ENCODE measurements at places on chromosomes 2 and 18.

DNA sequence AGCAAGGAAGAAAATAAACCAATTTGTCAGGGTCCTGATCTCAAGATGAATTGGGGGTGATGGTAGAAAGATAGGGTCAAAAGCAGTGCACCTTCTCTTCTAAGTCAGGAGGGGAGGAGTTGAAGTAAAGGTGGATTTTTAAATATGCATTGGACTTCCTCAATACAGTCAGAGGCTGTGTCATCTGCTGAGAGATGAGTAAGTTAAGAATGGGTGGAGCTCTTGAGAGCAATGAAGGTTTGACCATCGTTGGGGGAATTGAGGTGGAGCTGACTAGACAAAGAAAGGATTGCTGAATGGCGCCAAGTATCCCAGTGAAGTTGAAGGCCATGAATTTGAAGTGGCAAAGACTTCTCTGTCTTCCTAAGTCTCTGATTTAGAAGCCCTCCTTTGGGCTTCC, 18.4 kb upstream of the CPO start:
- DNase-seq = no peak

DNA sequence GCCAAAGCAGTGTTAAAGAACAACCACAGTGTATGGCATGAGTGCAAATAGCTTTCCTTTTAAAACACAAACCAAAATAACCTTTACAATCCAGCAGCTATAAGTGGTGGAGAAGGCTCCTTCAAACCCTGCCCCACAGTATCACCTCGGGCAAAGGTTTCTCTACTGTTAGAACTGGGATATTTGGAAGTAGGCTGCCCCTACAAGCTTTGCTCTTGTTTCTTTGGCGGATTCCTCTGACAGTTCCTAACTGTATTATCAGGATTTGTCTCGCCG, 214.8 kb downstream of the ZNF521 start:
- no peak for DNase-seq

DNA sequence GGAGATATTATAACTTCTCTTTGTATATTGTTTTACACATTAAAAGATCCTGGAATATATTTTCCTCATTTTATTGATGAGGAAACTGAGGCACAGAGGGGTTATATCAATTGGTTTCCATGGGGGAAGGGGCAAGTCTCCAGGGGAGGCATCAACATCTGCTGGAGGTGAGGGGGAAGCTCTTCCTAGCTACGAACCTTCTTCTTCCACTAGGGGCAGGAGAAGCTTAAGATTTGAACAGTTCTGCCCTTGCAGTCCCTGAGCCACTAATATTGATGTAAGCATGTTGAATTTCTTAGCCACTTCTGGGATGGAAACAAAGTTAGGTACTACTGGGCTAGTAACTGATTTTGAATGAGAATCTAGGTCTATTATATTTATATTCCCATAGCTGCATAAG, 140.1 kb upstream of the AQP4 start:
- no peak for DNase-seq

DNA sequence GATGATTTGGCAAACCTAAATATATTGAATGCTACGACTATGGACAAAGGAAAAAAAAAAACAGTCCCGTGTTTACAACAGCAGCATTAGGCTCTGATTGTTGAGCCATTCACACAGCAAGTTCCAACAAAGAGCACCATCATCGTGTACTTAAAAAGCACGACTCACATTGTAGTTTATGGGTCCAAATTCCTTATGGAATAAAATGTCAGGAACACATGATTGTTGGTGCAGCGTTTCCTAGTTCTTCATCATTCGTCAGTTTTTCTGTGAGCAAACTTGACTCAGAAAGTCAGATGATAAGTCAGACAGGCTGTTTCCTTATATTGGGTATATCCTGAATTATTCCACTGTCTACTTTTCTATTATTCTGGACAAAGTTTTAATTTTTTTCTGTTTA, 10.0 kb upstream of the KIDINS220 start:
- DNase-seq = no peak

- DNase-seq = no peak
Observed at GRCh38 chr2:208594642-208595385, 188.2 kb downstream of the PTH2R start.

- DNase-seq = no peak
Observed at GRCh38 chr2:29606104-29607037, 315.0 kb downstream of the ALK start.

DNA sequence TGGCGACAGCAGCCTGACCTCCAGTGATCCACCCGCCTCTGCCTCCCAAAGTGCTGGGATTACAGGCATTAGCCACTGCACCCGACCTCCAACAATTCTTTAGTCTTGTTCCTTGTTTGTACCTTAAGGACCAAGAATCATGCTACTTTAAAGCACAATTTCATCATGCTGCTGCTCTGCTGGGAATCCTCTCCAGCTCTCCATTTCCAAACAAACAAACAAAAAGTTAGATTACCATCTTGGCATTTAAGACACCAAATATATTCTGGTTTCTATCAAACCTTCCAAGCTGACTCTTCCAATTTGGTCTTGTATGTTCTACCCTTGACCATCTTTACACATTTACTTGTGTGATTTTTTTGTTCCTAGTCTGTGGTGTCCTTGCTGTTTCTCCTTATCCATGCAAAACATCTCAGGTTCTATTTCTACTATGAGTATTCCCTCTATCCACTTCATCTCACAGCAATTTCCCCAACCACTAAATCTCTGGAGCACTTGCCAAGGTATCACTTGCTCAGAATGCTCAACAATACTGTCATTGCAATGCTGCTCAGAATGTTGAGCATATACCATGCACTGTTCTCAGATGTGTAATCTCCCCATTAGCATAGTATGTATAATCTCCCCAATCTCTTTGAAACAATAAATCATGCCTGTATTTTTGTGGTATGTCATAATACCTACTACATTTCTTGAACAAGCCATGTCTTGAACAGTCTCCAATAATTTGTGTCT, 73.2 kb upstream of the GALNT5 start:
- DNase-seq = no peak

DNA sequence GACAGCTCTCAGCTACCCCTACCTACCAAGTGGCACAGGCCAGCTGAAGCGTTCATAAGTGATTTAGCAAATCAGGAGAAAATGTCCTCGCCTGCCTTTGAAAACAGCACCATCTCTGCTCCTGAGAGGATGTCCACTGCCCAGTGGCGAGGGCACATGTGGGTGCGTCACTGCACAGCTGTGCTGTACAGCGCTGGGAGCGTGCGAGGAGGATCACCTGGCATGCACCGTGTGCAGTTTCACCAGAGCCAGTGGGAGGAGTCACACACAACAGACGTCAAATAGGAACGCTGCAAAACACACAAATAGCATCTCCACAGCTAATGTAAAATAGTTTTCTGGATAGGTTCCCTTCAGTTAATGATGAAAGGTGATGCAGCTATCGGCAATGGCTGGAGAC, 154.1 kb downstream of the HDAC4 start:
- no peak for DNase-seq

GRCh38 chr2:126877041-126877440, 21.6 kb upstream of the TEX51 start:
- no peak for DNase-seq

GRCh38 chr18:48831802-48832201, 119.0 kb downstream of the SMAD7 start:
- no peak for DNase-seq

DNA sequence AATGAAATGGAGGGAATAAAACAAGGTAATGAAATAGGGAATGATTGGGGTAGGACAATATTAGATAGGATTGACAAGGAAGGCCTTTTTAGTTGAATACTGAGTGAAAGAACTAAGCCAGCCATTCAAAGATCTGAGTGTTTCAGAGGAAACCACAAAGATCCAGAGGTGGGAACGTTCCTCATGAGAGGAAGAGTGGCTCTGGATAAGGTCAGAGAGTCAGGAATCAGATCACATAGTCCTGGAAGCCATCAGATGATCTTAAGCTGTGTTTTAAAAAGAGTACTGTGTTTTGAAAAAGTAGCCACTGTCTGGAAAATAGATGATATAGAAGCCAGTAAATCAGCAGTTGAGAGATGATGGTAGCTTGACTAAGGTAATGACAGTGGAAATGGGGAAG, 11.8 kb downstream of the TTLL4 start:
- no peak for DNase-seq

GRCh38 chr2:179686718-179687342, 174.6 kb downstream of the ZNF385B start:
- DNase-seq = no peak

- no peak for DNase-seq
Observed at GRCh38 chr18:47749600-47749973, 180.9 kb downstream of the SMAD2 start.

DNA sequence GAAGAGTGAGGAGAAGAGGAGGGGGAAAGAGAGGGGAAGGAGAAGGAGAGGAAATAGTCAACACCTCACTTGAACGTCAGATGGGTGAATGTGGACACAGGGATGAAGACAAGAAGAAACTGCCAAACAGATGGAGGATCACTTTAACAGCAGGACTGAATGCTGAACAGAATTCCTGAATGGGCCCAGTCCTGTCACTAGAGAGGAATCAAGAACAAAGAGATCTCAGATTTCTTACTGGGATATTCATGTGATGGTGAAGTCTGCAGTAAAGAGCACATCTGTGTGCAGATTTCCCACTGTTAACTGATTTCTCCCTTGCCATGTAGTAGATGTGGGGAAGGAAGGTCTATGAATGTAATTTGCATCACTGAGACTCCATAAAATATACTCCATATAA, 135.4 kb downstream of the L3MBTL4 start:
- DNase-seq = no peak

GRCh38 chr18:24112874-24113615, 25.8 kb upstream of the CABYR start:
- no peak for DNase-seq

DNA sequence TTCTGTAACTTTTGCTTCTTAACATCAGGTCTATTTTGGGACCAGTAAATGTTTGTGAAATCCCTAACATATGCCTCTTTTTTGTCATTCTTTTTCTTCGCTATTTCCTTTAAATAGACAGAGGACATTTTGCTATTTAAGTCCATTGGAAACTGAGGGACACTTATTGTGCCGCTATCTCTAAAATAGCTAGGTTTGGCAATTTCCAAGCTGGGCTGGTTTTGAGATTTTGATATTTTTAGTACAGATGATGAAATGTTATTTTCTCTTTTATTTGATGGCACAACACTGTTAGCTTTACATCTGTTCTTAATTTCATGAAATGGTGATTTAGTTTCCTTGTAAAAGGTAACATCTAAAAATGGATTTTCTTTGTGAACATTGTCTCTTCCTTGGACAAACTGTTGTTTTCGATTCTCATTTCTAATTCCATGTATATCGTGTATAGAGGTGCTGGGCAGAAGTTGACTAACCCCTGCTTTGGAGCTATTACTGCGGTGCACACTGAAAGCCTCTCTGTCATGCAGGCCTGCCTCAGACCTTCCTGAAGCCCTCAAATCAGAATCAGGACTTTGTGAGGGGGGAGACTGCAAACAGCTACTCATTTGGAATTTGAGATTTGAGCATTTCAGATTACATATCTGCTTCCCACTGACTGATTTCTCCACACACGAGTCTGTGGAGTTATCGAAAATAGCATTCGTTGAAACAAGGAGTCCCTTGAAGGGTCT, 594 bp downstream of the RAD51AP2 start:
- DNase-seq = no peak

GRCh38 chr2:188524519-188525113, 232.9 kb downstream of the GULP1 start:
- DNase-seq = peak; percentile 0

DNA sequence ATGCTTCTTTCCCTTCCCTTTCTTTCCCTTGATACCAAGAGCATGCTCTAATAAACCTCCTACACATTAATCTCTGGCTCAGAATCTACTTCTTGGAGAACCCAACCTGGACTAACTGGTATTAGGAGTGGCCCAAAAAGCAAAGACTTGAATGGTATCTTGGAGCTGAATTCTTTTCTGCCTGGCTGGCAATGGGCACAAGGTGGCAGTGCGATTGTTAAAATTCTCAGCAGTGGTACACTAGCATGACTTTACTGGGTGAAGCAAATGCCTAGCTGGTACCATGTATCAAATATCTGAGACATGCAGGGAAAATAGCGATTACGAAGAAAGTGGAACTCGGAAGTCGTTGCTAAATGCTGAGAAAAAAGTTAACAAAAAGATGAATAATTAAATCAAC, 376.1 kb downstream of the XIRP2 start:
- no peak for DNase-seq

DNA sequence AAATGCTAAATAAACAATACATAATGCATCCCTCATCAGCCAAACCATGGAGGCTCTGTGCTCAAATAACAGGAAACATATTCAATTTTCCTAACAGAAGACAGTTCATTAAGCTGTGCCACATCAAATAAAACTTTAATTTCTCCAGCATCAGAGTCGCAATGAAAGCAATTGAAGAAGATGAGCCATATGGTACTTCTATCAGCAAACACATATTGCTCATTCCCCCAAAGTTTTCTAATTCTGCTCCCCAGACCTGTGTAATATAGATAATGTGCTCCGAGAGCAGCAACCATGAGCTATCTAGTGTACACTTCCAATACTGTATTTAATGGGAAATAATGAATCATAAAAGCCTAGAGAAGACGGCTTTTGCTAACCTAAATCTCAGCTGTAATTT, 263.2 kb downstream of the MEIS1 start:
- DNase-seq = no peak

GRCh38 chr2:188383158-188383557, 91.5 kb downstream of the GULP1 start:
- no peak for DNase-seq

GRCh38 chr2:69132960-69133590, 120.1 kb downstream of the ANTXR1 start:
- no peak for DNase-seq

GRCh38 chr2:32835148-32835547, 111.6 kb upstream of the LTBP1 start:
- no peak for DNase-seq

- DNase-seq = no peak
Observed at GRCh38 chr2:28656937-28657615, 94.6 kb upstream of the PPP1CB start.

- no peak for DNase-seq
Observed at GRCh38 chr2:201205515-201205849, 22.5 kb downstream of the CASP10 start.

DNA sequence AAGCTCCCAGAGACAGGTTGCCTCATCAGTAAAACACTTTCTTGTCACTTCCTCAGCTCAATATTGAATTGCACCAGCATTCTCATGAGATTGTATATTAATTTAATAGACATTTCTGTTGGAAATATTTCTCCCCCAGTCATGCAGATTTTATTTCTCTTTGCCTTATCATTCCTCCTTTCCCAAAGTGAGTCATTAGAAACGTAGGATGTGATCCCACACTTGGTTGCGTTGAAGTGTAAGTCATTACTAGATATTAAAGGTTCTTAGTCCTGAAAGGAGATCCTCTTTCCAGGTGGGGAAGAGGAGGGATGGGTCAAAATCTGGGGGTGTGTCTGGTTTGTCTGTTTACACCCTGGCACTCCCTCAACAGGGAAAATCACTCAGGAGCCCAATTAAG, 438.2 kb downstream of the SLC4A3 start:
- DNase-seq = no peak

GRCh38 chr18:23784832-23785245, 95.6 kb downstream of the LAMA3 start:
- no peak for DNase-seq

GRCh38 chr18:12948050-12948804, 416 bp downstream of the SEH1L start:
- DNase-seq = peak; percentile 98

- DNase-seq = no peak
Observed at GRCh38 chr2:118227698-118228508, 139.6 kb downstream of the INSIG2 start.

GRCh38 chr2:116319001-116319400, 1495.5 kb upstream of the DDX18 start:
- no peak for DNase-seq

Data from stimulated activated CD4-positive, alpha-beta T cell treated with anti-CD3 and anti-CD28 coated beads, TNF-alpha, amount 100 ng/mL, for 48 hours (primary cell).